ENCODE measurements at places on chromosomes 12 and 14.

DNA sequence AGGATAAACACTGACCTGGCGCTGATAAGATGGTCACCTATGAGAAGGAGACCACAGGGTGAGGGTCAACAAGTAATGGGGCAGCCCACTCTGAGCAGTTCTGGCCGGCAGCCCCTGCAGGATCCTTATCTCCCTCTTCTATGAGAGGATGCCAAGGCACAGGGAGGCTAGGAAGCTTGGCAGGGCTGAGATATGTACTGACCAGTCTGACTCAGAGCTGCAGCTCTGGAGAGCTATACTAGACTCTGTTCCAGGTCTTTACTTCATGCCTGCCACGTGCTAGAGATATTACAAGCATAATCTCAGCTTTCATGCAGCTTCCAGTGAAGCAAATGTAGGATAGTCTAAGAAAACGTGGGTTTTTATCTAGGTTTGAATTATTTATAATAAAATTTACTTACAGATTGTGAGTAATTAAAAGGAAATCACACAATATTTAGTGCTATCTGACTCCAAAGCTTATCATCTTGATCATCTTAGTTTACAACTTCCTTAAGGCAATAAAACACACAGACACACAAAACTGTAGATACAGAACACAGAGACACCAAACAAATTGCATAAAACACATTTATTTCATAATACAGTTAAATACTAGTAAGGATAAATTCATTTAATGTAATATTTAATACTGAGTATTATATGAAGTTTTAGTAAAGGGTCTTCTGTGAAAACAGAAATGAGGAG is 32.3 kb downstream of the GIT2 start:
- DNase-seq = no peak

- DNase-seq = no peak
These were observed 10.0 kb downstream of the SLC6A13 start for GRCh38 chr12:252636-253035.

GRCh38 chr14:67416085-67416484 is 4.1 kb upstream of the PLEK2 start:
- no peak for DNase-seq

DNA sequence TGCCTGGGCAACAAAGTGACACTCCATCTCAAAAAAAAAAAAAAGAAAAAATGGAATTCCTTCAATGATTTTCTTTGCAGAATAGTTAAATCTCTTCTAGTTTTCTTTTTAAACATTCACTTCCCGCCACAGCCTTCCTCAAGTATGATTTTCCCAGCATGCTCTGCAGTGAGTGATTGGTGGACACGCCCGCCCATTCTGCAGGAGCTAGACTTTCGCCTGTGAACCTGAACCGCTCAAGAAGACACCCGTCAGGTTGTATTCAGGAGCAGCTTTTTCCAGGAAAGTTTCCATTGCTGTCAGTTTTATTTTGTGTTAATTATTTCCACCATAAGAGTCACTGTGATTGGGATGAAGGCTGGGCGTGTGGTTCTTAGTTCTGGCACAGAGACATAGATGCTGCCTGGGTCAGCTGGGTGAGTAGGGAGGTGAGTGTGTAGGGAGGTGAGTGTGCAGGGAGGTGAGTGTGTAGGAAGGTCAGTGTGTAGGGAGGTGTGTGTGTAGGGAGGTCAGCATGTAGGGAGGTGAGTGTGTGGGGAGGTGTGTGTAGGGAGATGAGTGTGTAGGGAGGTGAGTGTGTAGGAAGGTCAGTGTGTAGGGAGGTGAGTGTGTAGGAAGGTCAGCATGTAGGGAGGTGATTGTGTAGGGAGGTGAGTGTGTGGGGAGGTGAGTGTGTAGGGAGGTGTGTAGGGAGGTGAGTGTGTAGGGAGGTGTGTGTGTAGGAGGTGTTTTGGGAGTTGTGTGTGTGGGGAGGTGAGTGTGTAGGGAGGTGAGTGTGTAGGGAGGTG is 76.2 kb downstream of the KIF26A start:
- no peak for DNase-seq

GRCh38 chr14:95664546-95664945 is 21.7 kb upstream of the TCL1B start:
- DNase-seq = no peak

GRCh38 chr14:33962016-33962415 is 11.1 kb upstream of the EGLN3 start:
- no peak for DNase-seq

DNA sequence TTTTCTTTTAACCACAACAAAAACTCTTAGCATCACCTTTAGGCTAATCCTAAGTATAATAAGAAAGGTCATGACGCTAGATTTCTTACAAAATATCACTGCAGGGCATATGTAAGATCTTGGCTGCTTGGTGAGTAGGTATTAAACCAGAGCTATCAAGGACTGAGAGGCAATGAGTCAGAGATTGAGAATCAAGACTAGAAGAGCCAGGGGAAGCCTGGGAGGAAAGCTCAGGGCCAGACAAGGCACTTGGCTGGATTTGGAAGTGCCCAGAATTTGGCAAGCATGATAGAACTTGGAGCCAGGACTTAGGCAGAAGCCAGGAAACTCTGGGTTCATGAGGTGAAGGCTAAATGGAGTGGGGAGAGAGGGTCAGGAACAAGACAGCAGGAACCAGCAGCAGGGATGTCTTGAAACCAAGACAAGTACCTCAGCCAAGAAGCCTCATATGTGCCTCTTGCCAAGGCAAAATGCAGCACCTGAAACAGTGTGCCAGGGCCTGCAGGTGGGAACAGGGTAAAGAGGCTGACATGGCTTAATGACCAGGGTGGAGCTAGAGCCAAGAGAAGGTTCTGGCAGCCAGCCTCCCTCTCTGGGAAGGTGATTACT is 49.9 kb downstream of the PTHLH start:
- no peak for DNase-seq

GRCh38 chr12:88753066-88753465 is 172.8 kb upstream of the KITLG start:
- no peak for DNase-seq

DNA sequence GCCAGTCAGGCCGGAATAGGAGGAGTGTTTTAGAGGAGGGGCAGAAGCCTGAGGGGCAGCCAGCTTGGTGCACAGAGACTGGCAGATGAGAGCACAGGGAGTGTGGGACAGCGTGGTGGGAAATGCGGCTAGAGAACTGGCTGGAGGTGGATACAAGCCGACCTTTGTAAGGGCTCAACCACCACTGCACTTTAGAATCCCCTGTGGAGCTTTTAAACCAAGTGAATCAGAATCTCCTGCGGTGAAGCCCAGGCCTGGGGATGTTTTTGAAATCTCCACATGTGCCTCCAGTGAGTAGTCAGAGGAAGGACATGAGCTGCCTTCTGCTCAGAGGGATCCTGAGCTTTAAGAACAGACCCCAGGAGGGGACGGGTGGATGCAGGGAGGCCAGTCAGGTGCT is 10.9 kb upstream of the PCED1B start:
- no peak for DNase-seq

DNA sequence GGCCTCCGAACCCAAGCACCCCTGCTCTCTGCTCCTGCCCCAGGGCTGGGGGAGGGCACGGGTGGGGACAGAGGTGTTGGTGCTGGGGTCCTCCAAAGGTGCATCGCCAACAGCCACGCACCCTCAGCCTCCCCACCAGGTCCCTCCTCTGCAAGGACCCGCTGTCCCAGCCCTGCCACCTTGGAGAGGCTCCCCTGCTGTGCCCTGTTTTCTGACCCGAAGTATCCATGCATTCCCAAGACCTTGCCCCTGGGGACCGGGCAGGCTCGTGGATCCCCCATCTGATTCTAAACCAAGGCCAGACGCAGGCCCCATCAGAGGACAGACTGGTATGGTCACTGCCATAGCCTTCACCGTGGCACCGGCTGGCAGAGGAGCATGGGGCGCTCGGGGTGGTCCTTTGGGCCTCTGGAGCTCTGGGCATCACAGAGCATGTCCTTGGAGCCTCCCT is 22.7 kb upstream of the BEGAIN start:
- DNase-seq = no peak

DNA sequence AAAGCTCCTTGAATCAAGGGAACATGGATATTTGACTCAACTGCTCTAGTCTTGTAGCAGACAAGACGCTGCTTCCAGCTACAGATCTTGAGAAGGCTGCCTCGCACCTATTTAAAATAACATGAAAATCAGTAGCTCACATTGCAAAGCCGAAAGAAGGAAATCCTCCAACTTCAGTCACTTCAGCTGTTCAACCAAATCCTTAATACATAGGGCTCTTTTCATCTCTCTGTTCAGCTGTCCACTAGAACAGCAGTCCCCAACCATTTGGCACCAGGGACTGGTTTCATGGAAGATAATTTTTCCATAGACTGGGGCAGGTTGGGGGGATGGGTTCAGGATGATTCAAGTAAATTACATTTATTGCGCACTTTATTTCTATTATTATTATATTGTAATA is 1116.0 kb upstream of the TMEM132C start:
- no peak for DNase-seq

- no peak for DNase-seq
These were observed 1.8 kb downstream of the GDF3 start for GRCh38 chr12:7693793-7694192.

- no peak for DNase-seq
These were observed 661.2 kb downstream of the SLC16A7 start for GRCh38 chr12:60257063-60257462.

DNA sequence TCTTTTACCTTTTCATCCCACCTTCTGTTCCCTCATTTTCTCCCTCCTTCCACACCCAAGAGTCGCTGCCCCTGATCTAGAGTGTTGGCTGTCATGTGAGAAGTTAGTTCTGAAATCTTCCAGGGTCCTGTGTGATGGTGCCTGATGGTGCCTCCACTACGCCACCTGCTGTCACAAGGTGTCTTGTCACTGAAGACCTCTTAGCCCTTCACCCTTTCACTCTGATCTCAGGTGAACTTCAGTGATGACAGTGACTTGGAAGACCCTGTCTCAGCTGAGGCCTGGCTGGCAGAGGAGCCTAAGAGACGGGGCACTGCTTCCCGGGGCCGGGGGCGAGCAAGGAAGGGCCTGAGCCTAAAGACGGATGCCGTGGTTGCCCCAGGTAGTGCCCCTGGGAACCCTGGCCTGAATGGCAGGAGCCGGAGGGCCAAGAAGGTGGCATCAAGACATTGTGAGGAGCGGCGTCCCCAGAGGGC is 7.6 kb upstream of the PFDN5 start:
- peak; percentile 57 for DNase-seq

DNA sequence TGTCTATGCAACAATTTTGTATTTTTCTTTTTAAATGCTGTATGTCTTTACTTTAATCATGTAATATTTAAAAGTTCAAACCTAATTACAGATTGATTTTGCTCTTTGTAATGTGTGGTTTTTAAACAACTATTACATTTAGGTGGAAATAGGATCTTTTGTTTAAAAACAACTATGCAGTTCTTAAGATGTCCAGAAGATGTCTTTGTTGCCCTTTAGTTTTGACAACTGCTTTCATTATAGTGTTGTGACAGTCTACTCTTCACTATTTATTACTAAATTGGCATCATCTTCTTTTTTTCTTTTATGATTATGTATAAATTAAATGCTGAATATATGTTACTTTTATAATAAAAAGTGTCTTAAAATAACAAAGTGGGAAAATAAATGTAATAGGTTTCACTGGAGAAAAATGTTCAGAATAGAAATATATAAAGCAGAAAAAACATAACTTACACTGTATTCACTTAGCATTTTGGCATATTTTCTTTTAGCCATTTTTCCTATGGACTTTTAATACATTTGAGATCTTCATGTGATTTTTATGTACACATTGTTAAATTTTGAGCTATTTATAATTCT is 27.1 kb upstream of the PCNX4 start:
- DNase-seq = no peak

GRCh38 chr12:25372002-25372401 is 121.3 kb upstream of the KRAS start:
- no peak for DNase-seq

DNA sequence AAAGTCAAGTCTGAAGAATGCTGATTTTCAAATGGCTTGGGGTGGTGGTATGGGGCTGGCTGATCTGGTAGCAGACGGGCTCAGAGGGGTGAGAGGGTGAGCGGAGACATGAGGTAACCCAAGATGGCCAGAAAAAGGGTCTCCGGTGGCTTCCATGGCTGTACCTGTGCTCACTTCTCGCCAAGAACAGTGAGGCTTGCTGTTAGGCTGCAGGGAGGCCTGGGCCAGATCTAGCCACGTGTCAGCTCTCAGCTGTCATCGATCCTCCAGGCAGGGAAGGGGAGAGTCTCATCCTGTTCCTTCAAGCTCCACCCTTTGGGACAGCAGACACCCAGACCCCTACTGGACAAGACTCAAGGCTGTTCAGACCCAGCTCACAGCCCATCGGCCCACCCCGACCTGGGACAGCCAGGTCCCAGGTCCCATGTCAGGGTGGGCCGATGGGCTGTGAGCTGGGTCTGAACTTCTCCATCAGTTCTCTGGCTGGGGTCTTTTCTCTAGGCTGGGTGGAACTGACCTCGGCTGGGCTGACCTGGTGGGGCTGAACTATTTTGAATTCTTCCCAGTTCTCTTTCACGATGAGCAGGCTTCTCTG is 9.0 kb downstream of the LRTM2 start:
- DNase-seq = no peak

- no peak for DNase-seq
These were observed 26.2 kb upstream of the BICD1 start for GRCh38 chr12:32080435-32080834.

DNA sequence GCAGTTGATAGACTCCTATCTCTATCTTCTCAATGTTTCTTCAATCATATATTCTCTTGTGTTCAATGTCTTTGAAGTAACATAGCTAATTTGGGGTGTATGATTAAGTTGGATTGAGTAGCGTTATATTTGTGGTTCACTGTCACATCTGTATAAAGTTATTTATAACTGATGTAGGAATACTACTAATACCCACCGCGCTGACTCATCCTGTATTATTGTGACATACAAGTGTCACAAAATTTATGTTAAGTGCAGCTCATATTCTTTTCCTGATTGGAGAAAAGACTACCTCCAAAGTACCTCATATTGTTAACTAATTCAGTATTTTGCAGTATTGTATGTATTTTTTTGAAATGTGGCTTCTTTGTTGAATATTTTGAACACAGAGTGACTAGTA is 940.8 kb downstream of the SLC6A15 start:
- DNase-seq = no peak

DNA sequence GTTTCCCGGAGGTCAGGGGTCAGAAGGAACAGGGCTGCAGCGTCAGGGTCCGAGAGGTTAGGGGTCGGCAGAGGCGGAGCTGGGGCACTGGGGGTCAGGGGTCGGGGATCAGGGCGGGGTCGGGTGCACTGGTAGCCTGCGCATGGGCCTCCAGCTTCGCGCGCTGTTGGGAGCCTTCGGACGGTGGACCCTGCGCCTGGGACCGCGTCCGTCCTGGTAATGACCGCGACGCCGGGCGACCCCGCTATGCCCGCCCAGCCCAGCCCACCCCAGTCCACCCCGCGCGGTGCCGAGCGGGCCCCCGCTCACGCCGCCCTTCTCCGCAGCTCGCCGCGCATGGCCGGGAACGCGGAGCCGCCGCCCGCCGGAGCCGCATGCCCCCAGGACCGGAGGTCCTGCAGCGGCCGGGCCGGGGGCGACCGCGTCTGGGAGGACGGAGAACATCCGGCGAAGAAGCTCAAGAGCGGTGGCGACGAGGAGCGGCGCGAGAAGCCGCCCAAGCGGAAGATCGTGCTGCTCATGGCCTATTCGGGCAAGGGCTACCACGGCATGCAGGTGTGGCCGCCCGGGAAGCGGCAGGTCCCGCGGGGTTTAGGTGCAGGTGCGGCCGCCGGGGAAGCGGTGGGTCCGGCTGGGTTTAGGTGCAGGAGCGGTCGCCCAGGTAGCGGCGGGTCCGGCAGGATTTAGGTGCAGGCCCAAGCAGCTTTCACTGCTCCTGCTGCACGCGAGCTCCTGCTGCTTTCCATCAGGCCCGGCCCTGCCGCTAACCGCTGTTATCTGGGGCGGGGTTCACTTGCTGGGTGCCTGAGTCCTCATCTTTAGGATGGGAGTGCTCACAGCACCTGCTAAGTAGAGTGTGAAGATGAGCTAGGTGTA is 743 bp downstream of the PUS1 start:
- DNase-seq = no peak

- DNase-seq = no peak
These were observed 78.3 kb downstream of the LGMN start for GRCh38 chr14:92670160-92670559.

All from T-cell (primary cell).